Immature natural killer cell (primary cell): ENCODE measurements at places on chromosomes 7 and 10. TPM values are rescaled to one million over a fixed set of nuclear protein-coding genes. Genes with fewer than 3 reads are reported as not detected.
A peak's percentile ranks its signal among the peaks of the same experiment; 100 is the strongest.

GRCh38 chr10:36671607-36672006, 453.8 kb upstream of the ANKRD30A start:
- no peak for DNase-seq

- no peak for DNase-seq
Measured at GRCh38 chr10:116000151-116000842, 272.7 kb downstream of the GFRA1 start.

DNA sequence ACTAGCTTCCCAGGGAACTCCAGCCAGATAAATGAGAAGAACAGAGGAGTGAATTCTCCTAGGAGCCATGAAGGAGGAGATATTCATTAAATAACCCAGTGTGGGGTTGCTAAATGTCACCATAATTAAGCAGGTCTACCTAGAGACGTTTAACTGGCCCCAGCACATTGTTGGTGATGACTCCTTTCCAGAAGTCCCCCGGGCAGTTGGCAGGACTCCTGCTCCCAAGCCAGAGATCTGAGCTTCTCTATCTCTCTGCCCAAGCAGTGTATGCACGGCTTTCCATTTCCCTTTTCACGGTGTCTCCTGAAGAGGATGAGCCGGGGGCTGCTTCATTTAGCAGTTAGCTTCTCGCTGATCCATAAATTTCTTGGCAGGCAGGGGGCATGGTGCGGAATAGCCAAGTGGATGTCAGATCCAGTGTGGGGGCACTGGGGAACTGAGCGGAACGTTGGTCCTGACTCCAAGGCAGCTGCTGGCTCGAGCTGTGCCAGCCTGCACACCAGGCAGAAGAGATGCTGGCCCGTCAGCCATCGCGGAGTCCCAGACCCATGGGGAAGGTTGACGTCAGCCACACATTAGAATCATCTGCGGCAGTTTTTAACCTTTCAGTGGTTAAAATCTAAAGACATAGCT, 142.0 kb upstream of the NPY start:
- DNase-seq, result no peak

- DNase-seq, result no peak
Measured at GRCh38 chr7:124106575-124106974, 73.7 kb upstream of the TMEM229A start.

DNA sequence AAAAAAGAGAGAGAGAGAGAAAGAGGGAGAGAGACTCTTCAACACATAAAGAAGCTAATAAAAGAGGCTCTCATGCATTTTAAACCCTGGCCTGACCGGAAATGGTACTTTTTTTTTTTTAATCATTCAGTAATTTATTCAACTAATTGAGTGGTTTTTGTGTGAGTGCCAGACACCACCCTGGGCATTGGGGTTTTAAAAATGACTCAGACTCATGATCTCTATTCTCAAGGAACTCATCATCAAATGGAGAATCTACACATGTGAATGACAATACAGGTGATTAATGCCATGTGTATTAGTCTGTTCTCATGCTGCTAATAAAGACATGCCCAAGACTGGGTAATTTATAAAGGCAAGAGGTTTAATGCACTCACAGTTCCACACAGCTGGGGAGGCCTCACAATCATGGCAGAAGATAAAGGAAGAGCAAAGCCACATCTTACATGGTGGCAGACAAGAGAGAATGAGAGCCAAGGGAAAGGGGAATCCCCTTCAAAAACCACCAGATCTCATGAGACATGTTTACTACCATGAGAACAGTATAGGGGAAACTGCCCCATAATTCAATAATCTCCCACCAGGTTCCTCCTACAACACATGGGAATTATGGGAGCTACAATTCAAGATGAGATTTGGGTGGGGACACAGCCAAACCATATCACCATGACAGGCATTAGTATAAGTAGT, 158.5 kb upstream of the AUTS2 start:
- DNase-seq, result no peak

- no peak for DNase-seq
Measured at GRCh38 chr7:33981226-33981625, 75.9 kb downstream of the BMPER start.

GRCh38 chr10:129784891-129785290, 179.2 kb downstream of the EBF3 start:
- no peak for DNase-seq

The OGDHL gene
- polyA plus RNA-seq, result not detected

DNA sequence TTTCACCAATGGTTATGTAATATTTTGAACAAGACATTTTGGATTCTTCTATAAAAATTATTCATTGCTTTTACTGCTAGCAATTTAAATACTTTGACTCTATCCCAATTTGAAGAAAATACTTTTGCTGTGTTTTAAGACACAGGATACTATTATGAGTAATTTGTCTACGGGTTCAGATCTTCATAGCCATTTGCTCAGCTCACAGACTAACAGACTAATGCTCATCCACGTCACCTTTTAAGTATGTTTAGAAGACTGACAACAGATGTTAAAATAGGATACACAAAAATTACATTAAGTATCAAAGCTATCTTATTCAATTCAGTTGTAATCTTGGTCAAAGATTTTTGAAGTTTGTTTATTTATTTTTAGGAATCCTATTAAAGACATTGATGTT, 251.3 kb upstream of the CHRM2 start:
- DNase-seq, result no peak

DNA sequence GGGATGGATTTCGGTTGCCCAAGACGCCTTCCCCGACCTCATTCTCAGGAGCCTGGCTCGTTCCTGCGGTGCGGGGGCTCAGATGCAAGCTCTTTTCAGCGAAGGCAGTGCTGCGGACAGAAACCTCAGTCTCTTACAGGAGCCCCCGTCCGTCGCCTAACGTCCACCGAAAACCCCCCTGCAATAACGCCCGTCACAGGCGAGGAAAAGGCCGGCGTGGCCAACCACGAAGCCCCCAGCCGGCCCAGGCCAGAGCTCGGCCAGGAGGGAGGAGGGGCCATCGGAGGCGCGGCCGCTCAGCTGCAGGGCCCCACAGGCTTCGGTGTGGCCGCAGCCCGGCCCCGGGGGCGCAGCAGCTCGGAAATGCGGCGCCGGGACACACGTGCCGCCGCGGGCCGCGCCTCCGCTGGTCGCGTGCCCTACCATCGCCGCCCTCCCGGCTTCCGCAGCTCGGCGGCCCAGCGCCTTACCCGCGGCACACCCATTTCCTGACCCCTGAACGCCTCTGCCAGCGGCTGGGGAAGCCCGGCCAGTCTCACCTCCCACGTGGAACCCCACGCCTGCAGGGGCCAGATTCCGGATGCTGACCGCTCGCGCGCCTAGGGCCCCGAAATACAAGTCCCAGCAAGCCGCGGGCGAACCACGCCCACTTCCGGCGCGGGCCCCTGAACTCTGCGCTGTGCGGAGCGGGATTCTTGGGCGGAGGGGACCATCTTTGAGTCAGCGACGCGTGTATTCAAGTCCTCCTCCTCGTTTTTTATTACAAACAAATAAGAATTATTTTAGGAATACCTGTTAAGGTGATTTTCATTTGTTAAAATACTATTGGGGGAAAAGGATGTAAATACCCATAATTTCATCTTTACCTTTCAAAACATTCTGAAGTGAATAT, at the start of gene ZNF239:
Gene ZNF239, minus strand, starts transcription at position 616 of the 892 bp plus-strand sequence. CDS start 16,537 bp downstream, outside the sequence.
- peak; percentile 92 for DNase-seq

- peak; percentile 20 for DNase-seq
Measured at GRCh38 chr10:133475425-133475734, 21.6 kb downstream of the SCART1 start.

The WIPF3 gene
- not detected for polyA plus RNA-seq

GRCh38 chr10:89556600-89556999, 21.2 kb upstream of the SLC16A12 start:
- no peak for DNase-seq

DNA sequence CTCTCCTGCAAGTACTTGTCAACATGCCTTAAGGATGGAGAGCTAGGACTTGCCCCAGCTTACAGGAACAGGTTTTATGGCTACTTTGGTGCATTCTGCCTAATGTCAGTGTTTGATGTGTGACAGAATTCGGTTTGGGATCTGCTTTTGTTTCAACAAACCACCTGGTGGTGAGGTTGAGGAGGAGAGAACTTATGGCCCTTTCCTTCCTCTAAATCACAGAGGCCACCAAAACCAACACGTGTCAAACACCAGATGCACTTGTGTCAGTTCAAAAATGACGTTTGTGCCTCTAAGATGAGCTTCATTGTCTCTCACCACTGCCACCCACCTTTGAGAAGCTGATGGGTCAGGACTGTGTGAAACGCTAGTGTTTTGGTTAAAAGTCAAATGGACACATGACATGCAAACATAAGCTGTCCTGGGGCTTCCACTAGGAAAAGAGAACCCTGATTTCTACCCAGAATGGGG, 83.9 kb downstream of the OSBPL3 start:
- DNase-seq, result peak; percentile 46

GRCh38 chr7:123763191-123763661, 14.4 kb upstream of the WASL start:
- no peak for DNase-seq

- DNase-seq, result no peak
Measured at GRCh38 chr7:24939416-24939815, 40.6 kb downstream of the OSBPL3 start.

DNA sequence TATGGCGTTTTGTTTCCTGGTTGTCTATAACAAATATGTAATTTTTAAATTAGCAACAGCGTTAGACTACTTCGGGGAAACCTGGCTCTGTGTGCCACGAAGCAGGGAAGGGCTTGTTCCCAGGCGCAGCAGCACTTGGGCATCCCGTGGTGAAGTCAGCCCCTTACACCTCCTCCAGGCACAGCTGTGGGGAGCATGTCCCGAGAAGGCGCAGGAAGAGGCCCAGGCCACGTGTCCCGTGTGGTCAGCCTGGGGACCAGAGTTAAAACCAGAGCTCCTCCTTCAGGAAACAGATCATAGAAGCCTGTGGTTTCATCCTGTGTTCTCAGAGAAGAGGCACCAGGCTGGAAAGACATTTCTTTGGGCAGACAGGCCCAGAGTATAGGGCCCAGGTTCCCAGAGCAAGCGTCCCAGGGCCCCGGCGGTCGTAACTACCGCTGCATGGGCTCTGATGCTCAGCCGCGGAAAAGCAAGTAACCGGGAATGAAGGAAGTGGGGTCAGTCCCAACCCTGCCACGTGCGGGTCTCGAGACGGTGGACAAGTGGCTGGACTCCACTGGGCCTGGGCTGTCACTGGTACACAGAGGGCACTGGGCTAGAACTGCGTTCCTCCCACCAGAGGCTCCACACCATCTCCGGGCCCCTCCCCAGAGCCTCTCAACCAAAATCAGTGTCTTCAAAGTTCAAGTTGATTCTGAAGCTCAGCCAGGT, 7.1 kb downstream of the NUDT1 start:
- DNase-seq, result peak; percentile 46

DNA sequence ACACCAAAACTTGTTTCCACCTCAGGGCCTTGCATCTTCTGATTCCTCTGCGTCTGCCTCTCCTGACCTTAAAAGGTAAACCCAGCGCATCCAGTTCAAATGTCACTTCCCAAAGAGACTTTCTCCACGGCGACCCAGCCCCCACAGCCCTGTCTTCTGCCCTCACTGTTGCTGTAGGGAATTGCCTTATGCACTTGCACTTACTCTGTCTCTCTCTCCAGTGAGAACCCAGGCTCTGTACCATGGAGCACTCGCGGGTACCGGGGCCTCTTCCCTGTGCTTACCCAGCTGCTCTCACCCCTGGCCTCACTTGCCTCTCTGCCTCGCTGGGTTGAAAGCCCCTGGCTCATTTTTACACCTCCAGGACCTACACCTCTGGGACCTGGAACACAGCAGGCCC, 48.4 kb downstream of the AOC1 start:
- no peak for DNase-seq

The GIGYF1 gene
- 0.03 TPM for polyA plus RNA-seq

The PHYHIPL gene
- polyA plus RNA-seq, result not detected

The SEC31B gene
- 0.18 TPM for polyA plus RNA-seq

DNA sequence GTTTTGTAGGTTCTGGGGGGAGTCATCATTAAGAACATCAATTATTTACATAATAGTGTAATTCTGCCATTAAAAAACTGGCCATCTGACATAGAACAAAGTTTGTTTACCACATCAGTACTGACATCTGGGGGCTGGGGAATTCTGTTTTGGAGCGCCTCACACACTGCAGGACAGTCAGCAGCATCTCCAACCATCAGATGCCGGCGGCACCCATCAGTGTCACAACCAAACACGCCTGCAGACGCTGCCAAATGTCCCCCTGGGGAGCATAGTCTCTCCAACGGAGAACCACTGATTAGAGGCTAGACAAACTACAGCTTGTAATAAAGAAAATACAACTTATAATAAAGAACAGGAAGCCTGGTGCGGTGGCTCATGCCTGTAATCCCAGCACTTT, 26.0 kb downstream of the GNA12 start:
- no peak for DNase-seq

- DNase-seq, result no peak
Measured at GRCh38 chr7:139982927-139983920, 79.5 kb downstream of the PARP12 start.

The PRSS37 gene
- not detected for polyA plus RNA-seq

The ZNF425 gene
- polyA plus RNA-seq, result 1.9 TPM

DNA sequence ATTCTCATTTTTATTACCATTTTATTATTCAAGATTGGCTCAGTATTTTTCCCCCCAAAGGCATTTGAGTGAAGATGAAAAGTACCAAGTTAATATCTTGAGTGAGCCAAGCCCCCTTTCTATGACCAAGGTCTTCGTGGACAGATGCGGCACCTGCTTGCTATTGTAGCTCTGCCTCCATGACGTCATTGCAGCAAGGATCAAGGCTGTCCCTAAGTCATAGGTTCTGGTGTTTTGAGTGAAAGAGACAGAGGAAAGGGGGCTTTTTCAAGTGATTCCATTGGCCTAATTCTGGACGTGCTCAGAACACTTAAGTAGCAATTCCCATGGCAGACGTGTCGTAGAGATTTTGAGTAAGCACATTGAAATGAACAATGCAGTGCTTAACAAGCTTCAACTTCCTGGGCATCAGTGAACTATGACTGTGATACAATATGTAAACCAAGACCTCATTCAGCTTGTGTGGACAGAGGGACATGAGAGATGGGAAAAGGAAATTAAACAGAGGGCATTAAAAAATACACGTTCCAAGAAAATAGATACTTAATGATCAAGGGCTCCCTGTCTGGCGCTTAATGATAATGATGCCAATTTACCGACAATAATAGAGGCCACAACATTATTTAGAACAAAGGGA, 248.7 kb upstream of the NPVF start:
- no peak for DNase-seq

The KCNIP2 gene
- not detected for polyA plus RNA-seq
